ENCODE measurements at places on chromosomes 4 and X.

DNA sequence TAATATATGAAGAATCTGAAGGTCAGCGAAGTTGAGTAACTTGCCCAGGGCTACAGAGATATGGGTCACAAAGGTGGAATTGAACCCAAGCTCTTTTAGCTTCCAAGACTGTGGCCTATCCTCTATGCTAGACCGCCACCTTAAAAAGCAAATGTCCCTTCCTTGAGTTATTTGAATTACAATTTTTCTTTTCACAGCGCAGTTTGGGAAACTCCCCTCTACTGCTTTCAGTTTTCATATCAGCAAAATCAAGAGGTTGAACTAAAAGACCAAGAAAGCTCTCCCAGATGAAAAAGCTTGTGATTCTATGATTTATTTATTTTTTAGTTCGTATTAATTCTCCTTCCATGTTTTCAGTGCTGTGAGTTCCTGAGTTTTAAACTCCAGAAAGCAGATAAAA lies 174.5 kb upstream of the C1QTNF7 start:
- DNase-seq = no peak

DNA sequence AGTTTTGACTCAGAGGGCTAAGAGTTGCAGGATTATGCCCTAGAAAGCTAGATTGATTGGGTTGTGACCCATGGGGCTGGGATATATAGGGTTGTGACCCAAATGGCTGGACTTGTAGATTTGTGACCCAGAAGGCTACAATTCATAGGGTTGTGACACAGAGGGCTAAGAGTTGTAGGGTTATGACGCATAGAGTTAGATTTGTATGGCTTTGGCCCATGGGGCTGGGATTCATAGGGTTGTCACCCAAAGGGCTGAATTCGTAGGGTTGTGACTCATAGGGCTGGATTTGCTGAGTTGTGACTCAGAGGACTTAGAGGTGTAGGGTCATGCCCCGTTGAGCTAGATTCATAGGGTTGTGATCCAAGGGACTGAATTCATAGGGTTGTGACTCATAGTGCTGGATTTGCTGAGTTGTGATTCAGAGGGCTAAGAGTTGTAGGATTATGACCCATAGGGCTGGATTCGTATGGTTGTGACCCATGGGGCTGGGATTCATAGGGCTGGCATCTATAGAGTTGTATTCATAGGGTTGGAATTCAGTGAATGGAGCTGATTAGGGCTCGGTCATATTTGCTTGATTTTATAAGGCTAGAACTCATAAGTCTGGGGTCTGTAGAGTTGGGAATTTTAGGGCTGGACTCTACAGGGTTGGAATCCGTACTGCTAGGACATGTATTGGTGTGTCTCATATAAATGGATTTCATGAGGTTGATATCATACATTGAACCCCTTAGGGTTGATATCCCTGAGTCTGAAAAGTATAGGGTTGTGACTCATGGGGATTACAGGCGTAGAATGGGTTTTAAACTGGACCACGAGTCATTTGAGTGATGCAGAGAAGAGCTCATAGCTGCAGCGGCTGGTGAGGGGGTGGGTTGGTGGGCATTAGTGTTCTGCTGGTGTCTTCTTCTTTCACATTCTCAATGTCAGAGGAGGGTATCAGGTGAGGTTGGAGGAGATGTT lies 125.7 kb downstream of the CRLF2 start:
- DNase-seq = no peak

DNA sequence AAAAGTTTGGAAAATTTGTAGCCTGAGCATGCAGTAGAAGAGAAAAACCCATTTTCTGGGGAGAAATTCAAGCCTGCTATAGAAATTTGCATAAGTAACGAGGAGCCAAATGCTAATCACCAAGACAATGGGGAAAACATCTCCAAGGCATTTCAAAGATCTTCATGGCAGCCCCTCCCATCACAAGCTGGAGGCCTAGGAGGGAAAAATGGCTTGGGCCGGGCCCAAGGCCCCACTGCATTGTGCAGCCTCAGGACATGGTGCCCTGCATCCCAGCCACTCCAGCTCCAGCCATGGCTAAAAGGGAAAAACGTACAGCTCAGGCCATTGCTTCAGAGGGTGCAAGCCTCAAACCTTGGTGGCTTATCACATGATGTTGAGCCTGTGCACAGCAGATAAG lies 87.7 kb downstream of the SHROOM4 start:
- DNase-seq = no peak

DNA sequence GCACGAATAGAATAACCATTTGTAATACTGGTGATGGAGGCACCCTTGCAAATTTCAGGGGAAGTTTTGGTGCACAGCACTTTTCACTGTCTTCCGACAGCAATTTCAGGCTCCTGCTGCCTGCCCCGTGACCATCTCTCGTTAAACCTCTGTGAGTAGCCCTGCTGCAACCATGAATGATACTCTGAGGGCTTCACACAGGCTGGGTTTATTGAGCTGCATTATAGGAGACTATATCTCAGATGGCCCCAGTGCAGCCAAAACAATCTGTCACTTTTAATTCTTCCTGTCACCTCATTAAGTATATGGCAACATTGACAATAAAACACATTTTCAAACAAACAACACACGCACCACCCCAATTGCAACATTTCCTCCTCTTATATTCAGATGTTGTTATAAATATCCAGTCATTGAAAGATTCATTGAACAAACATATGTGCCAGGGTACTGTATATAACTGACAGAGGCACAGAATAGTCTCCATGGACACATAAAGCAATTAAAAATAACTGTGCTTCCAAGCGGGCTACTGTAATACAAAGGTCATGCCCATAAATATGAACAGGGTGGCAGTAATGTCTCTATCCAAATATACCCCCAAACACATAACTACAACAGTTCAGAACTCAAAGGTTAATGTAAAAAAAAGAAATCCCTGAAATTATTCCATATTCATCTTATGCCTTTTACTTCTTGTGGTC lies 477.0 kb downstream of the GBA3 start:
- DNase-seq = no peak

GRCh38 chr4:101888472-101888871 lies 97.9 kb downstream of the BANK1 start:
- DNase-seq = no peak

DNA sequence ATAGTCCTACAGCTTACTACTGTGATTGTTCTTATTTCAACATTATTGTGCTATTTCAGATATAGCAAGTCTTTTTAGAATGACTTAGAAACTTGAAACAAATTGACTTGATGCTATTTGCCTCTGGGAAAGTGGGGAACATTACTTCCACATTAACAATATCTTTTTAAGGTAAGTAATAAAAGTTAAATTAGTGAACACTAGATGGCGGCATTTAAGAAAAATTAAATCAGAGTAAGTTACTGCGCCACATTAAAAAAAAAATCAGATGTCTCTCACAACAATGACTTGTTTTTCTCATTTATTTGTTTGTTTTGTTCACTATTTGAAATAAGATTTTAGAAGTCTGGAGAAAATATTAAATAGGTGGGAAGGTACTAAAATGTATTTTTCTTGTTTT lies 1026.9 kb upstream of the SLIT2 start:
- DNase-seq = no peak

DNA sequence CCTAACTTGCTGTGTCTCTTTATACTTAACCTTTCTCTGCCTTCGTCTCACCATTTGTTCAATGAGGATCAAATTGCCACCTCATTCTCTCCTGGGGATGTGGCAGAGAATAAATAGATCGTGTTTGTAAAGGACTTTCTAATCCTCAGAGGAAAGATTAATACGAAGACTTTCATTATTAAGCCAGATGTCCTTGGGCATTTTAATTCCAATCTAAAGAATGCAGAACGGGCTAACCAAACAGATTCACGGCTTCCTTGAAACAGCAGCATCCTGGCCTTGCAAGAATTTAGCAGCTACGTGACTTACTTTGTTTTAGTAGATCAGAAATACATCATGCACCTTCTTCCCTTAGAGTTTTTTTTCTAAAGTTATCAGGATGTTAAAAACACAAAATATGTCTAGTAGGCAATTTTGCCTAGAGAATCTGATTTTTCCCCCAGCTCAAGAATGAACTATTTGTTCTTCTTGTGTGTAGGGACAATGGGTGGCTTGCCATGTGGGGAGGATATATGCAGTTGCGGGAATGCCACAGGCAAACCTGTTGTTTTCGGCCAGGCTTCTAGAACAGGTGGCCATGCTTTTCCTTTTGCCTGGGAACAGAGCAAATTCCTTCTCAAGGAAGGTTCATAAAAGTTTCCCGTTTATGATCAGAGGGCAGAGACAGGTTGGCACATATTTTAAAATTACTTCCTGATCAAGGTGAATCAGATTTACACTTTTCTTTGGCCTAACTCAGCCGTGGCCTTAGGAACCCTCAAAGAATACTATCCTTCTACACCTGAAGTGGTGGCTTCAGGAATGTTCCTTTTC lies 3.0 kb downstream of the MID1 start:
- DNase-seq = no peak

- DNase-seq = no peak
Measured at GRCh38 chr4:72971572-72971971, 97.9 kb downstream of the COX18 start.

GRCh38 chr4:7313347-7313811 lies 121.0 kb downstream of the SORCS2 start:
- DNase-seq = no peak

GRCh38 chrX:155900765-155901164 lies 19.6 kb downstream of the VAMP7 start:
- DNase-seq = no peak

DNA sequence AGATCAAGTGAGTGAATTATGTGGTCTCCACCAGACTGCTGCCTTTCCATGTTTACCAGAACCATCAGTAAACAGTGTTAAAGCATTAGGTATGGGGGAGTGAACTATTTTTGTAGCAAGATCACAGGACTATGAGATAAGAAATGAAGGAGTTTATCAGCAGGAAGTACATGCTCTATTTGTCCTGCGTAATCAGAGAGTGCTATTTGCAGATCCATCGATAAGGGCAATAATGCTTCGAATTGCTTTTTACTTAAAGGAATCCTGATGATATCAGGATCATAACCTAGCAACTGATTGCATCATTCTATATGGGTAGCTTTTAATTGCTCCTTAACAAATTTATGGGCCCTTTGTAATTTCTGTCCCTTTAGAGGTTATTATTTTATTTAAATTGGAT lies 57.1 kb downstream of the RBM46 start:
- DNase-seq = no peak

DNA sequence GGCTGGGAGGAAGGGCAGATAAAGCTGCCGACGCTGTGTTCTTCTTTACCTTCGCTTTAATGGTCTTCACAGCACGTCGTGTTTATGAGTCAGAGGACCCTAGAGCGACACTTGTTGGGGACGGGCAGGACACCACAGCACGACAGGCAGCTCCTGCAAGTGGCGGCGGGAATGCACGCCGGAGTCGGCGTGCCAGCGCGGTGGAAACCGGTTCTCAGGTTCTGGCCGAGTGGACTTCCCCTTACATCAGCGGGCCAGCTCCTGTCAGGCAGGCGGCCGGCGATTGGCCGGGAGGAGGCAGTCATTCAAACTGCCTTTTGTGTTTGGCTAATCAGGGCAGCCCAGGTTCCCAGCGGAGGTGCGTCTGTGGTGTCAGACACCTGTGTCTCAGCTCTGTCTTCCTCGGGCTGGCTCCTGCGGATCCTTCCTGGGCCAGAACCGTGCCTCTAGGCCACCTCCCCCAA lies 150.9 kb downstream of the SHROOM3 start:
- DNase-seq = no peak

- no peak for DNase-seq
Measured at GRCh38 chr4:154877110-154877760, 96.2 kb downstream of the RBM46 start.

GRCh38 chr4:15873117-15873516 lies 65.4 kb downstream of the FGFBP1 start:
- DNase-seq = no peak

DNA sequence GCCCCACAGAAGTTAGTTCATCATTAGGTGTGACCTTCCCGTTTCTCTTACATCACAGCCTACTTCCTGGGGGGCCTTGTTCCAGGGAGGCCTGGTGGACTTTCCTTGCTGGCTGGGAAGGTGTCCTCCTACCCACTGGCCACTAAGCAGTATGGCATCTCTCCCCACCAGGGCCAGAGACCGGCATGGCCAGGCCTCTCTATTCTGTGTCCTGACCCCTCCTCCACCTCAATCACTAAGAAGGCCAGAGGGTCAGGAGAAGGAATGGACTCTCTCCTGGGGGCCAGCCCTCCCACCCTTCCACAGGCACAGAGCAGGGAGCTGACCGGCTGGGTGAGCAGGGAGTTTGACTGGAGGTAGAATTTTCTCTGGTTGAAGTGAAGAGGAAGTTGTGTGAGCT lies 81.9 kb downstream of the PJA1 start:
- DNase-seq = no peak

All from stimulated activated CD4-positive, alpha-beta T cell treated with anti-CD3 and anti-CD28 coated beads, TNF-alpha, amount 100 ng/mL, for 4 hours (primary cell).